ENCODE measurements at places on chromosomes 16 and 17.

- no peak for DNase-seq
Observed at GRCh38 chr16:22386976-22387375, 12.6 kb upstream of the CDR2 start.

DNA sequence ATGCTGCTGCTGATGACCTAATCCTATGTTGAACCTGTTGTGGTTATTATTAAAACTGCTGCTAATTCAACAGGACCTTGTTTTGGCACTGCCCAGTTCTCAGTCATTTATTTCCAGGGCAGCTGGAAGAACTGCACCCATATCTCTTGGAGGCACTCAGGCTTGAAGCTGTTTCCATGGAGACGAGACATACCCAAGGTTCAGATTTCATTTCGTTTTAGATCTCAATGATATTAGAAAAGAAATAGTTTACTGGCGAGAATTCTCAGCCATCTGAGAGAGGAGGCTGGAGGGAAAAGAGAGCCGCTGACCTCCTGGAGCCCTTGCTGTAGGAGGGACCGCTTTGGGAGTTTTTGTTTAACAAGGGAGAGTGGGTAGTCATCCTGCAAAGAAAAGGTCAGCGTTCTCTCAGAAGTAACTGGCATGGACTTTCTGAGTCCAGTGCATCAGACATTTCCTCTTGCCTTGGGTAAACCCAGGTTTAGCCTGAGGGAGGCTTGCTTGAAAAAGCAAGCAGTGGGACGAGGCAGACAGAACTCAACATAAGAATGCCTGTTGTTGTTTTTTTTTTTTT, 75.4 kb downstream of the YPEL2 start:
- no peak for DNase-seq

DNA sequence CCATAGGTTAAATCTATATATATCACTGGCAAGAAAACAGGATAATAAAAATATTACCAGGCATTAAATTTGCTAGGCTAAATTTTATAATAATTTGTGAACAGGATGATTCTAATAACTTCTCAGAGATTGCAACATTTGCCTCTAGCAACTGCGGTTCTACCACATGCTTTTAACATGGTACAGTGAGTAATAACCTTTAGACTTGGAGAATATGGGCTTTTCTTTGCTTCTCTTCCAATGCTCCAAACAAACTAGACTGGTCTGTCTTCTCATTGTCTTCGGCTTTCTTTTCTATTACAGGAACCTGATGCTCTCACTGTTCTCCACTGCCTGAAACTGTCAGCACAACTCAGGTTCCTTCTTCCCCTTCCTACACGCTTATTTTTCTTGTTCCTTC, 80.6 kb downstream of the CA4 start:
- DNase-seq = no peak

DNA sequence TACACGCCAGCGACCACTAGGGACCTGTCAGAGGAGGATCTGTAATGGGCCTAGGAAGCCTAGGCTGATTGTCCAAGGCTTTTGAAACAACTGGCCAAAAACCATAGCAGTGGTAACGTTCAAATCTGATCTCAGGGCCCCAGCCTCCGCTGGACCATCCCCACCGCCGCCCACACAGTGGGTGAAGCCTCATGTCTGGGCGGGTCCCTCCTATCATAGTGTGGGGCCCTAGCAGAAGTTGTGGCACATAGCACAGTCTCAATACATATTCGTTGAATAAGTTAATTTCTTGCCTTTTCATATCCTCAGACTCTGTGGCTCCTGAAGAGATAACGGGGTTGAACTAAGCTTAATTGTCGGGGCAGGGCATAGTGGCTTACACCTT, 818 bp downstream of the DPH1 start:
- no peak for DNase-seq
